ENCODE measurements at places on chromosomes 13 and 19.

DNA sequence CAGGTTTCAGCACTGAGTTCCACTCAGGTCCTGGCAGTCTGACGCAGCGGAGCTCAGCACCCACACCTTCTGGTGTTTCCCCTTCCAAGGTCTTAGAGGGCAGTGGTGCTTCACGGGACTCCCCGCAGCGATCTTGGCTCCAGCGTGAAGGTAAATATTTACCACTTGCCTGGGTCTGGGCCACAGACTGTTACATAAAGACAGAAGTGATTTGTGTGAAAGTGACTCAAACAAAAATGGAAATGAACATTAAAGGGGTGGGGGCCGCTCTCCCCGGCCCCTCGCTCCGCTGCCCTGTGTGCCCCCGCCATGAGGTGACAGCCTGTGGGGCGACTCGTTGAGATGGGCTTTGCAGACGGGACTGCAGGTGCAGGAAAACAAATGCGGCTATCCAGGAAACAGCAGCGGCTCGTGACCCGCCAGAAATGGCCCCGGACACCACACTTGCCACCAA lies 55.0 kb downstream of the GGACT start:
- DNase-seq, result no peak

DNA sequence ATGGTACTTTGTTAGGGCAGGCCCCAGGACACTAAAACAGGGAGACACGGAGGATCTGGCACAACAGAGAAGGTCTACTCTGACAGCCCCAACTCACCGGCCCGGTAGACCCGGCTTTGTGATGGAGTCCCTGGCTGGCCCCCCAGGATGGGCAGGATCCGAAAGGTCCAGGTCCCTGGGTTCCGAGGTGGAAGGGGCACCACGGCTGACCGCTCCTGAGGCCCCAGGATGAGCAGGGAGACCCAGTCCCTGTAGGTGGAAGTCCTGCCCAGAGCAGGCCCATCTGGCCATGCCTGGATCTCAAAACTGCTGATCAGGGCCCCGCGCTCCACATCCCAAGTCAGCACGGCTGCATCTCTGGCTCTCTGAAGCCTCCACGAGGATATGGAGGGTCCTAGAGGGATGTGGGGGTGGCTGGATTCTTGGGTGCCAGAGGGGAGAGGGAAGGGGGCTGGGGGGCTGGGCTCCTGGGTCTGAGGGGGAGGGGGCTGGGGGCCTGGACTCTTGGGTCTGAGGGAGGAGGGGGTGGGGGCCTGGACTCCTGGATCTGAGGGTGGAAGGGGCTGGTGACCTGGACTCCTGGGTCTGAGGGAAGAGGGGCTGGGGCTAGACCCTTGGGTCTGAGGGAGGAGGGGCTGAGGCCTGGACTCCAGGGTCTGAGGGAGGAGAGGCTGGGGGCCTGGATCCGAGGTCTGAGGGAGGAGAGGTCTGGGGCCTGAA lies 4.6 kb downstream of the VSIG10L start:
- DNase-seq, result no peak

DNA sequence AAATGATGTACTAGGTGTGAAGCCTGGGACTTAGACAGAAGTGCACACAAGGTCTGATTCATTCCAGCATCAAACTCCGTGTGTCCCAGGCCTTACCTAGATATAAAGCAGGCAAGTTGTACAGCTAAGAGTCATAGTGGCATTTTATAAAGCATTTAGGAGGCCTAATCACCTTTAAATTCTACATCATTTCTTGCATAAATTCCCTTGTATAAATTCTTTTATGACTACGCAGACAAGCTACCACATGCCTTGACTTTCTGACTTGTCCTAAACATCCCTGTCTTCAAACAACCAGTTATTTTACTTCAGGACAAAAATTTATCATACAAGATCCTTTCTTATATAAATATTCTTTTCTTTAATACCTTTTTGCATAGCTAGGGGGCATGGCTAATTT lies 22.5 kb downstream of the TMEM255B start:
- DNase-seq, result no peak

- no peak for DNase-seq
Measured at GRCh38 chr19:46537136-46538097, 41.8 kb upstream of the PNMA8B start.

GRCh38 chr13:50611117-50611781 lies 232.2 kb downstream of the DLEU7 start:
- DNase-seq, result no peak

- DNase-seq, result no peak
Measured at GRCh38 chr19:46977548-46977947, 42.1 kb upstream of the NPAS1 start.

DNA sequence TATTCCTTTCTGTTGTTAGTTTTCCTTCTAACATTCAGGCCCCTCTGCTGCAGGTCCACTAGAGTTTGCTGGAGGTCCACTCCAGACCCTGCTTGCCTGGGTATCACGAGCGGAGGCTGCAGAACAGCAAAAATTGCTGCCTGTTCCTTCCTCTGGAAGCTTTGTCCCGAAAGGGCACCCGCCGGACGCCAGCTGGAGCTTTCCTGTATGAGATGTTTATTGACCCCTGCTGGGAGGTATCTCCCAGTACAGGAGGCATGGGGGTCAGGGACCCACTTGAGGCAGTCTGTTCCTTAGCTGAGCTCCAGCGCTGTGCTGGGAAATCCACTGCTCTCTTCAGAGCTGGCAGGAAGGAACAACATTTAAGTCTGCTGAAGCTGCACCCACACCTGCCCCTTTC lies 259.1 kb downstream of the SLC7A1 start:
- no peak for DNase-seq

GRCh38 chr13:96779691-96780090 lies 214.6 kb downstream of the OXGR1 start:
- no peak for DNase-seq

DNA sequence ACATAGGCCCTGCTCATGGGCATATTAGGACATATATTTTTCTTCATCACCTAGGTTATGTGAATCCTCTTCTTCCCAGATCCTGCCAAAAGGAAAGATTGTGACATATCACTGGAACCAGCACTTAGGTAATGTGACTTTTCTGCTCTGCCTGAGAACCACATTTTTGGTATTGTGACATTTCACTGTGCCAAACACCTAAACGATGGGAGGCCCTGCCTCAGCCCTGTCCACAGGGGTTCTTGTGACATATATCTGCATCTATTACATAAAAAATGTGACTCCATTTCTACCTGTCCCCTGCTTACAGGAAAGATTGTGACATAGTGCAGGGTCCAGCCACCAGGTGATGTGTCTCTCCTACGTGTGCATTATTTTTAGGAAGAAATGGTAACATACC lies 18.5 kb upstream of the ZNF730 start:
- DNase-seq, result no peak

- DNase-seq, result no peak
Measured at GRCh38 chr19:49328741-49329140, 3.8 kb upstream of the SLC6A16 start.

GRCh38 chr19:872266-872951 lies 12.9 kb downstream of the CFD start:
- no peak for DNase-seq

GRCh38 chr19:13946414-13946813 lies 5.9 kb upstream of the DCAF15 start:
- no peak for DNase-seq

DNA sequence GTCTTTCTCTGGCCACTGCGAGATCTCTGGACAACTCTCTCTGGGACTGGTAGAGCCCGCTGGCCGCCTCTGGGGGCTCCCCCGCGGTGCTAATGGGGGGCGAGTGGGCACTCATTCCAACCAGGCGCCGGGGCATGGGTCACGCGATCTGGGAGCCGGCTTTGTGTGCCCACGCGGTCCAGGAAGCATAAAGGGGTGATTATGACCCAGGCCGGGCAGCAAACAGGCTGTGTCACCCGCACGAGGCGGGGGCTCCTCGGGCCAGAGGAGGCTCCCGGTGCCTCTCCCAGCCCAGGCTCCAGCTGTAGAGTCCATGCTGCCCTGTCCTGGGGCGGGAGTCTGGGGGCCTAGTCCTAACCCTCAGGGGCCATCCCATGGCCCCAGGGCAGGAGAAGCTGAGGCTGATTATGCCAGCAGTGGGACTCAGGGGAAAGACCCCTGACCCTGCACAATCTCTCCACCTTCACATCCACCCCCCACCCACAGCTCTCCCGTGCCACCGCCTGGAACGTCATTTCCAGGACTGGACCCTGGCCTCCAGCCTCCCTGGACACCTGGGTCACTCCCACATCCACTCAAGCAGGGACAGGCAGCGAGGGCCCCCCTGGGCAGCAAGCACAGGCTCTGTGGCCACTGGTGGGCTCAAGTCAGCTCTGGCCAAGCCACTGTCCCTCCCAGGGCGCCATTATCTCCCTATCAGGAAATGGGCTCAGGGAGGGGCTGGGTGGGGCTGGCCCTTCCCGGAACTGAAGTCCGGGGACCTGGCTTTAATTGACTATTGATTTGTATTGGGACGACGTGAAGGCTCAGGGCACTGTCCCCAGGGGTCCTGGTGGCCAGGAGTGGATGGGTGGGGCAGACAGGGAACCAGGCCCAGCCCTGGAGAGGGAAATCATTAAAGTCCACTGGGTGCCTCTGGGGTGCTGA lies 50.0 kb downstream of the PTPRS start:
- no peak for DNase-seq

DNA sequence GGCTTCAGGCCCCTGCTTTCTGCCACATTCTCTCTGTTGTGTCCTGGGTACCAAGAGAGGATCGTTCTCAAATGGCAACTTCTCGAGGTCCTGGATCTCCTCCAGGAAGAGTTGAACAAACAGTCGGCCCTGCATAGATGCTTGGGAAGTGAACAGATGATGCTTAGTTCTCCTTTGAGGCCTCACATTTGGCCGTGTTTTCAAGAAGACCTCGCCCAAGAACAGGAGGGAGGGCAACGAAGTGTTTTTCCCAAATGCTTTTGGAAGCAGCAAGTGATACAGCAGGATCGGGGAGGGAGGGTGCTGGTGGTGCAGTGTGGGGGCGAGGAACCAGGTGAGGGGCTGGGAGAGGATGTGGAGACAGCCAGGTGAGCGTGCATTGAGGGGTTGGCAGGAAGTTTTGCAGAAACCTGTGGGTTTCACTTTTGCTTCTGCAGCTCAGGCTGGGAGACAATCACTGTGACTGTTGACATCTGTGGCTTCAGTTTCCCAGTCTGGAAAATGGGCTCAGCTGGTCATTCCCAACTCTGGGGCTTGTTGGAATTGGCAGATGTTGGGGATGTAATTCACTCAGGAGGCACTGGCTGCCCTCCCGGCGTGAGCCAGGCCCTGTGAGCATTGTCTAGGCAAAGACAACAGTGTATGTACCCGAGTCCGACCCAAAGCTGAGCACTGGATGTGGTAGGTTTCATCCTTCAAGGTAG lies 21.6 kb downstream of the MAST3 start:
- DNase-seq, result no peak

DNA sequence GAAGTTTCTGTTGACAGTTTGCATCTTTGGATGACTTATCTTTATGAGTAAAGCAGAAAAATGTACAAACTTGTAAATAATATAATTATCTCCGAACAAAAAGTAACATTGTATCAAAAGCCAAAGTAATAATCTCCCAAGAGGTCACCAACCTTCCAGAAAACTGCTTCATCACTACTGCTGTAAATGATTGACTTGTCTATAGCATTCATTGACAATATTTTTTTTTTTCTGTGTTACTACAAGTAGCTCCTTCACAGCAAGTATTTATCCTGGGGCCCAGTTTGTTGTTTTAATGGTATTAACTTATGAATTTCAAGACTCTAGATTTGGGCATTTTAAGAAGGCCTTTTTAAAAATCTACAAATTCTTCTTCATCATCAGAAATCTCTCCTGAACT lies 242.4 kb downstream of the KLF12 start:
- no peak for DNase-seq

DNA sequence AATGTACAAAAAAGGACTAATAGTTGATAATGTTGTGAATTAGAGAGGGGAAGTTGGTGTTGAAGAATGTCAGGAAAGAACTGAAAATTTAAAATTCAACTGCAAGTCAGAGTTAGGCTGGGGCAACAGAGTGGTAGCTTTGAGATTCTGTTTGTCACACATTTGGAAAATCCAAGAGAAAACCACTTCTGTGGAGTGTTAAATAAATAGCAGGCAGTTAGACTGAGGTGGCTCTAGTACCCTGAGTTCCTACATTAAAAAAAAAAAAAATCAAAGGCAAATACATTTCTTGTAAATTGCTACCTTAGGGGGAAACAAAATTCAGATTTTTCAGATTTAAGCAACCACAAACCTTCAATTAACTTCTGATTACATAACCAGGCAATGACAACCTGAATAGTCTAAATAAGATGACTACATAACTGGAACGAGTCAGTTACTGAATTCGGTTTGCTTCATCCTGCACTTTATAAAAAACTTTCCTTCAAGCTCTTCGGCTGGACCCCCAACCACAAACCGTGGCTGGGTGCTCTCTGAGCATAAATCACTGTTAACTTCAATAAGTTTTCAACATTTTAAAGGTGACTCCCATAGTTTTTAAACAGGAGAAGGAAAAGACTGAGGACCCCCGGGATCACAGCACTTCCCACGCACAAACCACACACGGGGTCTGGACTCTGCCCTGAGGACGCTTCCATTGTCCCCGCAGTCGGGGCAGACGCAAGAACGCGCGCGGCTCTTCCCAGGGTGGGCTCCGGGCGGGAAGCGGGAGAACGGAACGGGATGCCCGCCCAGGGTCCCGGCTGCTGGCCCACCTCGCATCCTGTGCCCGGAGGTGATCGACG lies 725 bp downstream of the ZNF682 start:
- DNase-seq, result no peak

- no peak for DNase-seq
Measured at GRCh38 chr13:89678466-89679121, 1668.9 kb upstream of the MIR17HG start.

GRCh38 chr13:37357548-37357947 lies 241.0 kb downstream of the POSTN start:
- DNase-seq, result no peak

- DNase-seq, result no peak
Measured at GRCh38 chr19:4504297-4504701, 14.0 kb downstream of the PLIN4 start.

- no peak for DNase-seq
Measured at GRCh38 chr19:47713046-47714021, at the start of gene EHD2. Gene EHD2 (plus strand): TSS chr19:47713422. CDS start chr19:47716613, 3,191 bp downstream.

GRCh38 chr13:53214433-53214832 lies 185.8 kb downstream of the OLFM4 start:
- no peak for DNase-seq

GRCh38 chr19:49665036-49665350 lies 664 bp downstream of the IRF3 start:
- no peak for DNase-seq

GRCh38 chr19:55172741-55173140 lies 6.3 kb upstream of the DNAAF3 start:
- no peak for DNase-seq

DNA sequence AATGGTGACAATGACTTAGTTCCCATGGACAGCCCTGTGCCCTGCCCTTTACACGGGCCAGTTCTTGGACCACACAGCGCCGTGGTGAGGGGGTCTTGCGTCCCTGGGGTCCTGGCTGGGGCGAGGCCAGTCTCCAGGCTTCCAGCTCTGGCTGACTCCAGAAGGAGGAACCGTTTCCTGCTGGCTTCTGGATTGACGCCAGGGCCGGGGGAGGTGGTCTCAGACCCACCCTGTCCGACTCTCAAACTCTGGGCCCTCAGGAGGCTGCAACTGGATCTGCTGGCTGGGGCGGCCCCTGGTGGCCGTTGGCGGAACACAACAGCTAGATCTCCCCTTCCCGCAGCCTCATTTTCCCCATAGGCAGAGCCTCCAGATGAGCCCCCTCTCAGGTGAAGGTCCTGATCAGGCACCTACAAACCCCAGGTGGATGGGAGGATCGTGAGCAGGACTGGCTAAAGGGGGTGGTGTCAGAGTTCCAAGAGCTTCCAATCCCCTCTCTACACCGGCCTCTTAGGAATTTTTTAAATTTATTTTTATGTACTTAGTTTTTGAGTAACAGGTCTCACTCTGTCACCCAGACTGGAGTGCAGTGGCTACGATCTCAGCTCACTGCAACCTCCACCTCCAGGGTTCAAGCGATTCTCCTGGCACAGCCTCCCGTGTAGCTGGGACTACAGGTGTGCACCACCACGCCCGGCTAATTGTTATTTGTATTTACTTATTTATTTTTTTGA lies 8.0 kb downstream of the CCDC194 start:
- no peak for DNase-seq
